ENCODE measurements at places on chromosomes 11 and 22.

DNA sequence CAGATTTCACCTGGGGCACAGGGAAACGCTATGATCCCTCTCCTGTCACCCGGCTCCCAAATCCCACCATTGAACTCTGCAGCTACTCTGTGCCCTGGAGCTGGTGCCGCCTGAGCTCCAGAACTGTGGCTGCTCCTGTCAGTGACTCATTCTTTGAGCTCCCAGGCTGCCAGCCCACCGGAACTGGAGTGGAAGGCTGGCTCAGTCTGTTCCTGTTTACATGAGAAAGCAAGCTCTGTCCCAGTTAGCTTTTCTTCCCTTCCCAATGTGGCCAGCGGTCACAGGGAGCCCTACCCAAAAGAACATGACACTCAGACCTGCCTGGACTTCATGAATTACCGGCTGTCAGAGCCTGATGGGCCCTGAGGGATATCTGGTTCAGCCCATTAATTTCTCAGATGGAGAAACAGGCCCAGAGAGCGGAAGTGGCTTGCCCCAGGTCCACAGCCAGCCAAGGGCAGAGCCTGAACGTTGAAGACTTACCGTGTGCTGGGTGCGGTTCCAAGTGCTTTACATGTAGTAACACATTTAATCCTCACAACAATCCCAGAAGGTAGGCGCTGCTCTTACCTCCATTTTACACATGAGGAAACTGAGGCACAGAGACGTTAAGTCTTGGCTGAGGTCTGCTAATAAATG, 23.8 kb upstream of the IGSF22 start:
- no peak for DNase-seq

GRCh38 chr22:21098099-21098671, 52.4 kb downstream of the LRRC74B start:
- no peak for DNase-seq

- no peak for DNase-seq
These were observed 939 bp upstream of the SH3BP1 start for GRCh38 chr22:37638391-37639069.

DNA sequence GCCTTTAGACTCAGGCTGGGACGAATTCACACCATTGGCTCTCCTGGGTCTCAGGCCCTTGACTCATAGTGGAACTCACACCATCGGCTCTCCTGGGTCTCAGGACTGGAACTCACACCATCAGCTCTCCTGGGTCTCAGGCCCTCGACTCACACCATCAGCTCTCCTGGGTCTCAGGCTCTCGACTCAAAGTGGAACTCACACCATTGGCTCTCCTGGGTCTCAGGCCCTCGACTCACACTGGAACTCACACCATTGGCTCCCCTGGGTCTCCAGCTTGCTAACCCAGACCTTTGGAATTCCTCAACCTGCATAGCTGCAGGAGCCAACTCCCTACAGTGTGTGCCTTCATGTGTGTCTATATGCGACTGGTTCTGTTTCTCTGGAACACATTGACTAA, 56.7 kb downstream of the SHISAL1 start:
- DNase-seq = no peak

DNA sequence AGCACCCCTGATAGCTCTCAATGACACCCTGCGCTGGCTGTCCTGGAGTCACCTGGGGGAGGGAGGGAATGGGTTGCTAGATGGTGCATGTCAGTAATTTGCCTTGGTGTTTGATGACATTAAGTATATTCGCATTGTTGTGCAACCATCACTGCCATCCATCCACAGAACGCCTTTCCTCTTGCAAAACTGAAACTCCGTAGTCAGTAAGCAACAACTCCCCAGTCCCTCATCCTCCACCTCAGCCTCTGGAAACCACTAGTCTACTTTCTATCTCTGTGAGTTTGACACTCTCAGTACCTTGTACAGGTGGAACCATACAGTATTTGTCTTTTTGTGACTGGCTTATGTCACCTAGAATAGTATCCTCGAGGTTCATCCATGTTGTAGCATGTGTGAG, 62.6 kb downstream of the PKNOX2 start:
- DNase-seq = no peak
